ENCODE measurements at places on chromosomes 12 and 14.

- DNase-seq = no peak
Observed at GRCh38 chr12:17060260-17060659, 454.3 kb upstream of the LMO3 start.

GRCh38 chr12:54650409-54650808, 2.2 kb upstream of the DCD start:
- DNase-seq = no peak

- DNase-seq = peak; percentile 54
Observed at GRCh38 chr12:96045566-96045965, 10.2 kb upstream of the LTA4H start.

DNA sequence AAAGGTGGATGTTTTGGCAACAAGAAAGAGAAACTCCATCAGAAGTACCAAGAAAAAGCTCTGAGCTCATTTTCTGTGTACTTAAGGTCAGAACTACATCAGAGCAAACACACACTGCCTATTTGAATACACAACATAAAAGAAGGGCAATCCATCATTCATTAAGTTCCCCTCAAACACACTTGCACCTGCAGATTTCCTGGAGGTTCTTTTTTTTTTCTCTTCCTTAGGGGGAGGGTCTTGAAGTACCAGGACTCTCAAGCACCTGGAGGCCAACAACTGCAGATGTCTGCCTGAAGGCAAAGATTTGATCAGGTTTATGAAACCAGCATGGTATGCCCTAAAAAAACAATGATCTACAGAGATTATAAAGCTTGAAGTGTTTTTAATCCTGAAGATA, 26.1 kb upstream of the PTHLH start:
- DNase-seq = no peak

- DNase-seq = no peak
Observed at GRCh38 chr14:62491146-62491545, 554.1 kb downstream of the KCNH5 start.

- DNase-seq = no peak
Observed at GRCh38 chr12:68042212-68042699, 53.0 kb downstream of the IFNG-AS1 start.

Measured in T-helper 2 cell (primary cell).